ENCODE measurements at places on chromosomes 7 and 10.

- DNase-seq, result no peak
Observed at GRCh38 chr7:22730921-22731654, 4.1 kb downstream of the IL6 start.

DNA sequence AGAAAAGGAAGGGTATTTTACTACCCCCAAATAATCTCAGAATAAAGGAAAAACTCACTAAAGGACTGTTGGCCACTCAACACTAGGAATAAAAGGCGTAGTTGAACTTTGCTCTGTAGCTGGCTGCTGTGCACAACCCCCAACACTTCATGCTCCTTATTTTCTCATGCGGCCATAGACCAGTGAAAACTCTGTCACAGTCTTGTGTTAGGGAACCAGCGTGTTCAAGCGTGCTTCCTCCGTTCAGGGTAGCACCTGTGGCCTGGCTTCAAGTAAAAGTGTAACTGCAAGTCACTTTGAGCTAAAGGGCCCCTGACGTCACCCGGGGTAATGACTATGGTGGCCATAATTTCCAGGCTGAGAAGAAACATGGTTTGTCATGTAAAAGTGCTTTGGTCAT is 27.0 kb downstream of the BLNK start:
- DNase-seq, result no peak

GRCh38 chr10:4653160-4653559 is 172.8 kb upstream of the AKR1E2 start:
- no peak for DNase-seq

- no peak for DNase-seq
Observed at GRCh38 chr10:71799608-71800453, 26.5 kb upstream of the VSIR start.

DNA sequence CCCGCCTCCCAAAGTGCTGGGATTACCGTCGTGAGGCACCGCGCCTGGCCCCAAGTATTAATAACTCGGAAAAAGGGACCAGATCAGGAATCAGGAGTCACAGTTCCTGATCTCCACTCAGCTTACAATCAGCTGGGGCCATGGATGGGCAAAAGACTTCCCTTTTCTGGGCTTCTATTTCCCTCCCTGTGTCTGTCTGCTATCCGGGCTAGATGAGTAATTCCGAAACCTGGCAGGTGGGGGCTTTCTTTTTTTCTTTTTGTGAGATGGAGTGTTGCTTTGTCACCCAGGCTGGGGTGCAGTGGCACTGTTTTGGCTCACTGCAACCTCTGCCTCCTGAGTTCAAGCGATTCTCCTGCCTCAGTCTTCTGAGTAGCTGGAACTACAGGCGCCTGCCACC is 11.6 kb downstream of the RPS24 start:
- DNase-seq, result no peak

GRCh38 chr7:42014625-42015618 is 222.1 kb downstream of the GLI3 start:
- no peak for DNase-seq

- peak; percentile 25 for DNase-seq
Observed at GRCh38 chr10:72009425-72010081, 45.4 kb downstream of the CHST3 start.

GRCh38 chr7:7504910-7505704 is 30.6 kb downstream of the COL28A1 start:
- DNase-seq, result no peak

- no peak for DNase-seq
Observed at GRCh38 chr10:22764639-22765038, 50.3 kb upstream of the PIP4K2A start.

DNA sequence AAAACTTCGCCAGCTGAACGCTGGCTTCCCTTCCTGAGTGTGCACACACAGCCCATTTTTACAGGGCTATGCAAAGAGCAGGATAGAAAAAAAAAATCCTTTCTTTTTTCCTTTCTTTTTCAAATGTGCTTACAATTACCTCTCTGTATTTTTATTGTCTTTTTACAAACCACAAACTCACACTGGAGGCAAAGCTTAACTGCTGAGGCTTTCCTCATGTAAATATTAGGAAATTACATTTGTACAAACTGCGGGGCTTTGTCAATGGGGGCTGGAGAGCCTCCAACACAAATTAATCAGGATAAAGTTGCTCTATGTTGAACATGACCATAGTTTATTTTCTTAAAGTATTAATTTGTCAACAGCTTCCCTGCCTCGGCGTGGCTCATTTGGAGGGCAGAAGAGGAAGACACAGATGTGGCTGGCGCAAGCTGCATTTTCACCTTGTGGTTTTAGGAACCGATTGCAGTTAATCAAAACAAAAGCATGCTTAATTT is 411.7 kb upstream of the MKI67 start:
- DNase-seq, result no peak

DNA sequence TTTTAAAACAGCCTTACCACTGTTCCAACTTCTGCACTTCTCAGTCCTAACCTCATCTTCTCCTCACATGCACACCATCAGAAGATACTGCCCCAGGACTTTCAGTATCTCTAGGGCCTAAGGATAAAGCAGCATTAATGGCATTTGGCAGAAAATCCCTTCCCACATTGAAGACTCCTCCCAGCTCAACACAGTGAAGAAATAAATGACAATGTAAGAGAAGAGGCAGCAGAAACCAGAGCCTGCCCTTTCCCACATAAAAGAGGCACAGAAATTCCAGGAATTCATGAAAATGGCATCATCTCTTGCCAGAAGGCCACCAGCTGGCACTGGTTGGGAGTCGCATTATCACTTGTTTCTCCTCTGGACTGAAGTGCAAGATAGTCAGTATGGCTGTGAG is 3.7 kb downstream of the GCC1 start:
- DNase-seq, result no peak

Data from NCI-H2029 (cell line).